ENCODE measurements at places on chromosomes 1 and 21.

GRCh38 chr1:170685166-170685565 is 21.2 kb downstream of the PRRX1 start:
- no peak for DNase-seq

DNA sequence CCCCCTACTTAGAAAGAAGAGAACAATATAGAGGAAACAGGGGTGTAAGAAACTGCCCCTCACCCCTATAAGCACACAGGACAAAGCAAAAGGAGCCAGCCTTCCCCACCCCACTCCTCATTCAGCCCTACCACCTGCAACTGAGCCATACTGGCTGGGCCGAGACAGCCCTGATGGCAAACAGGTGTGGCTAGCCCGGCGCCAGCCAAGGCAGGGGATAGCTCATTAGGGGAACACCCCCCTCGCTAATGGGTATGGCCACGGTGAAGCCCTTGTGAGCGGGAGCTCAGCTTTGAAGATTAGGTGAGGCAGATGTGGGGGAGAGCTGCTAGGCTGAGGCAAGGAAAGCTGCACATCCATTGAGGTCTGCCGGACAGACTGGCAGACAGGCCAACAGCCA is 65.5 kb downstream of the ERI3 start:
- peak; percentile 16 for DNase-seq

DNA sequence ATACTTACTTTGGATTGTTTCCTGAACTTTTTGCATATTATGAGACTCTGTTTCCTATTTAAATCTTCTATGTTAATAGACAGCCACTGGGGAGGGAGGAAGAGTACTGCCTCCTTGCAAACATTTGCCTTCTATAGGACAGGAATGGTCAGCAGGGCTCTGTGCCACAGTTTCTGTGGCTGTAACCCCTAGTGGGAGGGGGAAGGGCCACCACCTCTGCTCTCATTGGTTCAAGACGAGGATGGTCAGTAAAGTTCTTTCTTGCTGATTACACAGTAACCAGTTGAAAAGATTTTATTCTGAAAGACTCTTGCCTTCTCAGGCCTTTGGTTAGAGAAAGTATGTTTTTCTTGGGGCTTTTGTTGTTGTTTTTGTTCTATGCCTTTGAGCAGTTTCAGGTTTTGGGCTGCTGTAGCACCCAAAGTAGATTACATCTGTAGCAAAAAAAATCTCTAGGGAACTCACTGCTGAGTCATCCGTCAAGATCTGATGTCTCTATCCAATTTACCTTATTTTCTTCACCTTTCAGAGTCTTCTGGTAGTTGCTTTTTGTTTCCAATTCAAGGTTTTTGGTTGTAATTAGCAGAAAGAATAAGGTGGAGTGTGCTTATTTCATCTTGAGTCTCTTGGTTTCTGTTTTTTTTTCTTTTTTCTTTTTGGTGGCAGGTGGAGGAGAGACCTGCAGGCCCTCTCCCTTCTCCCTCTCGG is 23.1 kb downstream of the SLC35A3 start:
- DNase-seq = no peak

DNA sequence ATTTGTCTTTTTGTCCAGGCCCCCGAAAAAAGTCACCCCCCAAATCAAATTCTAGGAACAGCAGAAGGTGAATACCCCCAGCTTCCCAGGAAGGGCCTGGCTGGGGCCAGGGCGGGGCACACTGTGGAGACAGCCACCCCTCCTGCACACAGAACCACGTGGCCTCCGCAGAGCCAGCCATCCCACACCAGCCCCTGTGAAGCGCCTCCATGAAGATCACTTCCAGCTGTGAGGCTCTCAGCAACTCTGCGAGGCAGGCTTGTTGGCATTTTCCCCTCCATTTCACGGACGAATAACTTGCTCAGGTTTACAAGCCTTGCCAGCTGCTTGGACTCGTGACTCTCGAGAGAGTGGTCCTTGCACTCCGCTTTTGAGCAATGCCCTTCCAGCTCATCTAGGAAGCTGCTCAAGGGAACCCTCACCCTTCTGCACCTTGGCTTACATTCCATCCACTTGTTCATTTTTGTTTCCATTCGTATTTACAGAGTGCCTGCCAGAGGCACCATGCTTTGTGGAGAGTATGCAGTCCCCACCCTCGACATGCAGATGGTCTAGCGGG is 48.2 kb downstream of the SYT6 start:
- no peak for DNase-seq

DNA sequence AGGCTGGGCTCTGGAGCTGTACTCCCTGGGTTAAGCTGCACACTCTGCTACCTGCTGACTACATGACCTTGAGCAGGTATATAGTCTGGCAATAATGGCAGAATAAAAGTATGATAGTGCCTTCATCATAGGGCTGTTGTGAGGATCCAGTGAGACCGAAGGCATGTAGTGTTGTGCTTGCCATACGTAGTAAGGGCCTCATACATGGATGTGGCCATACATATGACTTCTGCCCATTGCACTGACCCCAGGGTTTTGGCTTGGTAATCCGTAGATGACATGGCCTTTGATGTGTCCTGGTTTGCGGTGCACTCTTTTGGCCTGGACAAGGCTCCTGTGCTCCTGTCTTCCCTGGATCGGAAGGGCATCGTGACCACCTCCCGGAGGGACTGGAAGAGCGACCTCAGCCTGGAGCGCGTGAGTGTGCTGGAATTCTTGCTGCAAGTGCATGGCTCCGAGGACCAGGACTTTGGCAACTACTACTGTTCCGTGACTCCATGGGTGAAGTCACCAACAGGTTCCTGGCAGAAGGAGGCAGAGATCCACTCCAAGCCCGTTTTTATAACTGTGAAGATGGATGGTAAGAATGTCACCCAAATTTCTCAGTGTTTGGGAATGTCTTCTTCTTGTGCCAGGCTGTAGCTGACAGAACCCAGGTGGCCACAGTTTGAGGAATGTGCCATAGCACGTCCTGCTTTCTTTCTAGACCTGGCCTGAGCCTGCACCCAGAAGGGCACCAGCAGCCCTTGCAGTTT is 17.0 kb upstream of the CD101 start:
- DNase-seq = no peak

DNA sequence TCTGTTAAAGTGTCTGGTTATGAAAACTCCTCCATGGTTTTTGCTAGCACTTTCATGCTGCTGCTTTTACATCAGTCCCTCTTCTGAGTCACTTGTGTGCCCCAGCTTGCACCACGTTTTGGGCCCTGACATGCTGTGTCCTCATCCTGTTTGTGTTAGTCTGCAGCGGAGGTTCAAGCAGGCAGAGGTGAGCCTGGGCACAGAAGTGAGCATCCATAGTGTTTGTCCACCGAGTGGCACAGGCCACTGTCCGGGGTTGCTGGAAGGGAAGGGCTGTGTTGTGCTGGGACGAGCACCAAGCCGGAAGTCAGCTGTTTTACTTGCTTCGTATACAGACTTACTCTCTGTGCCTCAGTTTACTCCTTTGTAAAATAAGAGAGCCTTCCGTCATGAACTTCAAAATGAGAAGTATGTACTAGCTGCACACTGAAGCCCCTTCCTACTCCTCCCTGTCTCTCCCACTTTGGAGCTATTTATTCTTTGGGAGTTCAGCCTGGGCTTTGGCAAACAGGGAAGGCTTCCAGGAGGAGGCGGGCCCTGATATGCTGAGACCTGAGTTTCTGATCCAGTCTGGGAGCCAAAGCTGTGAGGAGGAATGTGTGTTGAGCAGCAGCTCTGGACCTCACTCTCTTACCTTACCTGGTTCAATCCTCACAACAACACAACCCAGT is 10.7 kb upstream of the LAPTM5 start:
- no peak for DNase-seq

DNA sequence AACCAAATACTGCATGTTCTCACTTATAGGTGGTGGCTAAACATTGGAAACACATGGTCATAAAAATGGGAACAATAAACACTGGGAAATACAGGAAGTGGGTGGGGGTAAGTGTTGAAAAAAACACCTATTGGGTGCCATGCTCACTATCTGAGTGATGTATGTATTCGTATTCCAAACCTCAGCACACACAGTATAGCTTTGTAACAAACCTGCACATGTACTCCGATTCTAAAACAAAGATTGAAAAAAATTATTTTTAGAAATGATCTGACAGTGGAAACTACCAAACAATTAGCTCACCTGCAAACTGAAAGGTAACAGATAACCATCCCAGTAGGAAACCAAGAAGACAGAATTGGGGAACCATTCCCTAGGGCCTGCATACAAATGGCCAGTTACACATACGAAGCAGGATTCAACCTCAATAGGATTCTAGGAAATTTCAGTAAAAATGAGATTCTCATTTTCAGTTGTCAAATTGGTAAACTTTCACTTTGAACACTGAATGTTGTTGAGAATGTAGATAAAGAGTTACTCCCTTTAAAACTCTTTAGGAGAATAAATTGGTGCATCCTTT is 88.1 kb upstream of the LRRC8D start:
- DNase-seq = no peak

- peak; percentile 45 for DNase-seq
Observed at GRCh38 chr1:200437556-200438203, 27.8 kb upstream of the ZNF281 start.

- peak; percentile 79 for DNase-seq
Observed at GRCh38 chr1:245153081-245153551, 1.7 kb upstream of the KIF26B start.

DNA sequence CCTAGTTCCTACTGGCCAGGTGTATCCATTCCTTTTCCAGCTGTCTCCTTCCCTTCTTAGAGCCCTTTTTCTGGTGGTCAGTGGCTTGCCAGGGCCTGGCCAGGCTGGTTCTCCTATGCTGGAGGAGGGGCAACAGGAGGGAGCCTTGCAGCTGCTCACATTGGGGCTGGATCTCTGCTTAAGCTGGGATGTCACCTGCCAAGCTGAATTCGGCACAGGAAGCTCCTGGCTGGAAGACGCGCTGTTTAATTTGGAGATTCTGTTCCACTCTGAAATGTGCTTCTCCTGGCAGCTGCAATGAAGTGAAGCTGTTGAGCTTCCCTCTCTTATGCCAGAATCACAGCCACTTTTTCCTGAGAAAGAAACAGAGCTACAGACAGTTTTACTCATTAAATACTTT is 56.0 kb upstream of the POU3F1 start:
- DNase-seq = no peak

DNA sequence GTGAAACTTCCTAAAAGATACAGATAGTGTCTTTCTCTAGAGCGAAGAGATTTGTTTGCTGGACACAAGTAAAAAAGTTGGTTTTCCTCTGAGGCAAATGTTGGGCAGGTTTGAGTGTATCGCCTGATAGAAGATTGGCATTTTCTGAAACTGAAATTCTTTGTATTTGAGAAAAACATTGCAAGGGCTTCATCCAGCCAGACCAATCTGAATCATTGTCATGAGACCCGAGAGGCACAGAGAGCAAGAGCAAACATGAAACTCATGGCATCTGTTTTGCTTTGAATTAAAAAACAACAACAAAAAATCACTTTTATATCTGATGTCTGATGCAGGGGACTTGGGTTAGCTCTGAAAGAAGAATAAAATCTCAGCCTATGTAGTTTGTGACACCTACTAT is 379.3 kb upstream of the NCAM2 start:
- DNase-seq = no peak

Data from NCI-H2227 treated with DMSO at 0.1 percent for 48 hours (cell line).